Right renal cortex interstitium (tissue), 3 donors: ENCODE measurements at places on chromosomes 1 and 21. TPM values are rescaled to one million over a fixed set of nuclear protein-coding genes. Genes with fewer than 3 reads are reported as not detected.

DNA sequence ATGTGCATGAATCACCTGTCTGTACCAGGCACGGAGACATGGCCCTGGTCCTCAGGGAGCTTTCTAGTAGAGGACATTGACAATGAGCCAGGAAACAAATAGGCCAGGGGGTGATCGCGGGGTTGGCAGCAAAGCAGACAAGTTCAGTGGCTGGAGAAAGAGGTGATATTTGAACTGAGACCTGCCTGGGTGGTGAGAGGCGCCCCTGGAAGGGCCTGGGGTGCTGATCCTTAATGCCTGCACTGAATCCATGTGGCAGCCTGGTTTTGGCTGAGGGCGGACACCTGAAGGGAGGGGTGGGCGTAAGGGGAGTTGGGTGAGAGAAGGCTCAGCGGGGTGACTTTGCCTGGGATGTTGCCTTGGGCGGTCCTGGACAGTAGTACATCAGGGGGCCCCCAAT, 35.9 kb downstream of the URB2 start:
- no peak for DNase-seq

GRCh38 chr1:206087091-206087490, 30.1 kb downstream of the AVPR1B start:
- DNase-seq: no peak

The MRAP gene
- polyA plus RNA-seq: not detected

The CYP4A22 gene
- 7.5 TPM for polyA plus RNA-seq

The NAV1 gene
- polyA plus RNA-seq: 18.3 TPM

The DSTYK gene
- polyA plus RNA-seq: 20.9 TPM
